ENCODE measurements at places on chromosomes 11 and 22.

GRCh38 chr11:58060939-58061672, 30.4 kb downstream of the OR6Q1 start:
- H3K36me3 ChIP-seq: no peaks in the 10 kb centered on the region
- no peaks in the 10 kb centered on the region for H3K4me1 ChIP-seq
- H3K27ac ChIP-seq: no peak overlapping the region
- no peak overlapping the region for H3K4me3 ChIP-seq
- no peaks in the 10 kb centered on the region for H3K27me3 ChIP-seq
- DNase-seq: no peak

DNA sequence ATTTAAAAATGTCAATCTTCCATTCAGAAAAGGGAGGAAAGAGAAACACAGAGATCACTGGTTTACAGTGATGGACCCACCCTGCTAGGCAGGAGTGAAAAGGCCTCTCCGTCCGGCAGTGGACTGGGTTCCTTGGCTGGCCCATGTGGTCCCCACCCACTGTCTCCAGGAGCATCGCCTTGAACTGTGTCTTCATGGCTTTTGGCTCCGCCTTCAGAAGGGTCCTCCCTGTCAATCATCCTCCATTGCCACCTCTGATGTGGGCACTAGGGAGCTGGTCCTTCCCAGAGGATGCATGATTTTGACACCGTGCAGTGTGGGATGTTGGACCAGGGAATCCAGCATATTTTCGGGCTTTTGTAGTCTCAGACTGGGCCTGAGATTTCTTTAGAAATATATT, 58.2 kb upstream of the B3GAT1 start:
- no peak overlapping the region for H3K27ac ChIP-seq
- DNase-seq: no peak
- peaks cover 3% of the 10 kb centered on the region for H3K27me3 ChIP-seq
- no peak overlapping the region for H3K4me3 ChIP-seq
- H3K4me1 ChIP-seq: peaks cover 57% of the 10 kb centered on the region

DNA sequence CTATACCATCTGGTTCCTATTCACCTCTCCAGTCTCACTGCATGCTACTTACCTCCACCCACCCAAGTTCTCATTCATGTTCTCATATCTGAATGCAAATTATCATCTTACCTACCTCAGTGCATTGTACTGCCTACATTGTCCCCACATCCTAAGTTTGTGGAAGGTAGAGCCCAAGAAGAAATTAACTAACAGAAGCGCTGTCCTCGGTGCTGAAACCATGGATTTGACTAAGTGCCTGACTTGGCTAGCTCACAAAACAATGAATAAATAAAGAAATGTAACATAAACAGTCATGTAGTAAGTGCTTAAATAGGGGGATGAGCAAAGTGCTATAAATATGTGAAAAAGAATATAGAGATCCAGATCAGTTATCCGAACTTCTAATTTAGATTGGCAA, 63.2 kb downstream of the GRIA4 start:
- H3K4me3 ChIP-seq: no peak overlapping the region
- H3K27me3 ChIP-seq: peaks cover 2% of the 10 kb centered on the region
- H3K36me3 ChIP-seq: no peaks in the 10 kb centered on the region
- peaks cover 2% of the 10 kb centered on the region for H3K4me1 ChIP-seq

- no peak overlapping the region for H3K4me3 ChIP-seq
- H3K27me3 ChIP-seq: peaks cover 4% of the 10 kb centered on the region
- no peak overlapping the region for H3K27ac ChIP-seq
- H3K4me1 ChIP-seq: no peaks in the 10 kb centered on the region
- DNase-seq: no peak
- peaks cover 6% of the 10 kb centered on the region for H3K36me3 ChIP-seq
Measured at GRCh38 chr11:120907971-120908370, 115.9 kb upstream of the TBCEL start.

- no peak for DNase-seq
- peaks cover 41% of the 10 kb centered on the region for H3K4me1 ChIP-seq
- H3K27me3 ChIP-seq: peaks cover 12% of the 10 kb centered on the region
- no peaks in the 10 kb centered on the region for H3K36me3 ChIP-seq
Measured at GRCh38 chr11:65485920-65486219, 13.0 kb upstream of the MALAT1 start.

DNA sequence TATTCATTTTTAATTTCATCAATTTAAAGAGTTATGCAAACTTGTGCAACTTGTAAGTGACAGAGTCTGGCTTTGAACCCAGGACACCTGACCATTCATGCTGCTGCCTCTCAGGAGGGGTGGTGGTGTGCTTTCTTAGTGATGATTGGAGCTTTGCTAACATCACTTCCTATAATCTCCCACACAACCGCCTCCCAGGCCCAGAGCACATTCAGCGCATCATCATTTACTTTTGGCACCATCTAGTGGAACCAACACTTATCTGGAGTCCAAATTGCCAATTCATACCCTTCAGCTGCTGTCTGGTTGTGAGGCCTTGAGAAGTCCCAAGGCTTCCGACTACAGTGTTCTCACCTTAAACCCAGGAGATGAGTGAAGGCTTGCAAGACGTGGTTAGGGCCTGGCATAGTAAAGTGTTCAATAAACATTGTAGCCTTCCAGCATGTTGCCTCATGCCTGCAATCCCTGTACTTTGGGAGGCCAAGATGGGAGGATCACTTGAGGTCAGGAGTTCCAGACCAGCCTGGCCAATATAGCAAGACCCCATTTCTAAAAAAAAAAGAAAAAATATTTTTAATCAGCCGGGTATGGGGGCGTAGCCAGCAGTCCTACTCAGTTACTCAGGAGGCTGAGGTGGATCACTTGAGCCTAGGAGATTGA, 1.1 kb upstream of the TTLL1 start:
- peak; percentile 50 for DNase-seq
- peak overlapping the region; percentile 38 for H3K4me3 ChIP-seq
- H3K4me1 ChIP-seq: peaks cover 6% of the 10 kb centered on the region
- peaks cover 3% of the 10 kb centered on the region for H3K27me3 ChIP-seq
- H3K27ac ChIP-seq: no peak overlapping the region

DNA sequence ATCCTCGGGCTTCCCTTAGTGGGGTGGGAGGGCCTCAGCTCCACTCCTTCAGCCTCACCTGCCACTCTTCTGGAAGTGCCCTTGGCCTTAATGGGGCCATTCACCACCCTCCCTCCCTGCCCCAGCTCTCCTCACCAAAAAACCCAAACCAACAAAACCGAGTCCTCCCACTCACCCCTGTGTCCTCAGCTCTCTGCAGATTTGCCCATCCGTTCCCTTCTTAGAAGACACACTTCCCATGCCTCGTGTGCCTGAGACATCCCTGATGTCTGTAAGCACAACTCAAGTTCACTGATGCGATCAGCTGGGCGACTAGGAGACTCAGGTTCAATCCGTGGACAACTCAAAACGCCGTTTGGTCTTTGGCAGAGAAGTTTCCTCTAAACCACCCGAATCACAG, 839.2 kb downstream of the TBC1D22A start:
- H3K4me1 ChIP-seq: no peaks in the 10 kb centered on the region
- DNase-seq: no peak
- H3K4me3 ChIP-seq: no peak overlapping the region
- peaks cover 23% of the 10 kb centered on the region for H3K36me3 ChIP-seq
- no peak overlapping the region for H3K27ac ChIP-seq

GRCh38 chr11:115761348-115761747, 257.1 kb upstream of the CADM1 start:
- peak overlapping the region; percentile 97 for H3K27ac ChIP-seq
- H3K4me3 ChIP-seq: no peak overlapping the region
- H3K36me3 ChIP-seq: peaks cover 4% of the 10 kb centered on the region
- H3K4me1 ChIP-seq: peaks cover 27% of the 10 kb centered on the region

All from glutamatergic neuron (in vitro differentiated cells).